ENCODE measurements at places on chromosomes 4 and X. TPM values are rescaled to one million over a fixed set of nuclear protein-coding genes. Genes with fewer than 3 reads are reported as not detected.

DNA sequence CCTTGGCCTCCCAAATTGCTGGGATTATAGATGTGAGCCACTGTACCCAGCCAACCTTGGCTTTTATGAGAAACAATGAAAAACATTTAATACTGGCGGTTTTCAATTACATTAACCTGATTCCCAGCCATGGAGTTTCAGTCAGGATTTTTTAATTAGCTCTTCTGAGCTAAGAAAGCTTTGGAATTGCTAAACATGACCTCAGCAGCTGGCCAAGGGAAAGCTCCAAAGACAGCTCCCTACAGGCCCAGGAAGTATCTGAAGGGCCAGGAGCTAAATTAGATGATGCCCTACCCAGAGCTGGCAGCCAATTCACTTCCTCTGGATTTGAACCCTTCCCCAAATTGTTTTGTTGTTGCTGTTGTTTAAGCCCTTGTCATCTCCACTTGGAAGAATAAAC is 26.5 kb upstream of the FUNDC1 start:
- DNase-seq = no peak

OCIAD2 gene
- total RNA-seq = 127 TPM

DNA sequence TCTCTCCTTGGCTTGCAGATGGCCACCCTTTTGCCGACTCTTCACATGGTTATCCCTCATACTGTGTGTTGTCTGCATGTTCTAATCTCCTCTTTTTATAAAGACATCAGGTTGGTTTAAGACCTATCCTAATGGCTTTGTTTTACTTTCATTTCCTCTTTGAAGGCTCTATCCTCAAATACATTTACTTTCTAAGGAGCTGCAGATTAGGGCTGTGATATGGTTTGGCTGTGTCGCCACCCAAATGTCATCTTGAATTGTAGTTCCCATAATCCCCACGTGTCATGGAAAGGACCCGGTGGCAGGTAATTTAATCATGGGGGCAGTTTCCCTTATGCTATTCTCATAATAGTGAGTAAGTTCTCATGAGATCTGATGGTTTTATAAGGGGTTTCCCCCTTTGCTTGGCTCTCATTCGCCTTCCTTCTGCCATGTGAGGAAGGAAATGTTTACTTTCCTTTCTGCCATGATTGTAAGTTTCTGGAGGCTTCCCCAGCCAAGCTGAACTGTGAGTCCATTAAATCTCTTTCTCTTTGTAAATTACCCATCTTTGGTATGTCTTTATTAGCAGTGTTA is 204.5 kb downstream of the RELL1 start:
- no peak for DNase-seq

GRCh38 chr4:149065753-149066152 is 623.5 kb upstream of the NR3C2 start:
- no peak for DNase-seq

DNA sequence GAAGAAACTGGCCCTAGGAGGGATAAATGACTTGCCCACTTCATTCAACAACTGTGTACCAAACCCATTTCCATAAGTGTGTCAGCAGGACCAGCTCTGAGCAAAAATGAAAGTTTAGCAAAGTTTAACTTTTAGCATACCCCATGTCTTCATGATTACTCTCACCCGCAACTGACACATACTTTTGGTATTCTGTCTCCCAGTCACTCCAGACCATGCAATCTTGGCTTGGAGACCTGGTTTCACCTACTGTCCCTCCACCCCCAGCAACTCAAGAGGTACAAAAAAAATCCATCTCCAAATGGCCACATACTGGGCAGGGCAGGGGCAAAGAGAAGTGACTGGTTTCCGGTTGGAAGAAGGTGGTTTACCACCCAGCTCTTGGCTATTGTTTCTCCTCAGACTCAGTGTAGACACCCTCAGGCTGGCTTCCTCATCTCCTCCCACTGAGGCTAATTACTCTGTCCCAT is 79.8 kb downstream of the RLIM start:
- DNase-seq = no peak

DNA sequence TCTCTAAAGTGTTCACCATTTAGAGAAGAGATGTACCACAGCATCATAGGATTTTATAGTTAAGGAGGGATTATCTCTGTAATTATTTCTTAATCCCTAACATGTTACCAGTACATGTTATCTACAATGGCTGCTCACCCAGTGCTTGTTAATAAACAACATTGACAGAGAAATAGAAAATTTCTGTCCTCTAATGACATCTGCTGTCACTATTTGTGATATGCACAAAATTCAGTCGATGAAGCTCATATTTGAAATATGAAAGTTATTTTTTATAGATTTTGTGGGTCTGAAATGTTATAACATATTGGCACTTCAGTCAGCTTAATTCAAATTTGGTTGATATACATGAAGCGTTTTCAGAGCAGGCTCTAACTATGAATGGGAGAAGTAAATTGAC is 48.8 kb upstream of the GRXCR1 start:
- DNase-seq = no peak

AADAT gene
- not detected for total RNA-seq

PRSS12 gene
- not detected for total RNA-seq

DNA sequence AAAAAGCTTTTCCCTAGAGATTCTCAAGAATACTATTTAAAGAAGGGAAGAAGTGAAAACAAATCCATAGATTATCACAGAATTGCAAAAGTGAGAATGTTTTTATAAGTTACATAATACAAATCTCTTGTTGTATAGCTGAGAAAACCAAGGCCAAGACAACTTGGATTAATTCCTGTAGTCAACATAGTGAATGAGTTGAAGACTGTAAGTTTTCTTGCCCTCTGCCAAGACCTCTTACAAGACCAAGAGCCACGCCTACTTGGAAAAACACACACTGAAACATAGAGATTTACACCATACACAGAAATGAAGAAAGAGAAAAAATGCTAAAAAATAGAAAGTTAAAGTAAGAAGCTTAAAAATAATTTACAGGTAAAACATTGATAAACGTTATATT is 2024.0 kb downstream of the PCDH7 start:
- no peak for DNase-seq

- DNase-seq = no peak
Observed at GRCh38 chrX:41250867-41251266, 83.1 kb upstream of the DDX3X start.

SHROOM2 gene
- total RNA-seq = not detected

DNA sequence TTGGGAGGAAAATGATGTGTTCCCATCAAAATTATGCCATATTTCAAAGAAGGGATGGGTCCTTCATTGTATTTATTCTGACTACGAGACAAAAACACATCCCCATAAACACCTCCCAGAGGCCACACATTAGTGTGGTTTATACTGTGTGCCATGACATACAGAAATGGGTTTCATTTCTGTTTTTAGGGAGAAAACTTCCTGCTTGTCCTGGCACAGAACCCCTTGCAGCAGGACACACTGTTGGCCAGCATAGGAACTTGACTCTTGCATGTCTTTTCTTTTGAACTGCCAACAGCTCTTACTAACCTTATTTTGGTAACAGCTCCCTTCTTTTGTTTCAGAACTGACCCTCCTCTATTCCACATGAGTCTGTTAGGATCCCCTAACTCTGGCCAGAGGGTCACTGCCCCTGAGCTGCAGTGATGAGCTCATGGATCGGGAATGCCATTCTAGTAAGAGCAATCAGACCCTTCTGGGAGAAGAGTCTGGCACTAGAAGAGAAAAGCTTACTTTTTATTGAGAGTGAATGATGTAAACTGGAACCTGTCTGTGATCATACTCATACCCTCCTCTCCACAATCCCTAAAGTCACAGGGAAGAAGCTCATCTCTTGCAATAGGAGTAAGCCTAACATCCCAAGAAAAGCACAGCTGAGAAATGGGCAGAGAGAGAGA is 86.4 kb downstream of the SMIM20 start:
- no peak for DNase-seq
